ENCODE measurements at places on chromosomes 3 and 15.
A peak's percentile ranks its signal among the peaks of the same experiment; 100 is the strongest.

DNA sequence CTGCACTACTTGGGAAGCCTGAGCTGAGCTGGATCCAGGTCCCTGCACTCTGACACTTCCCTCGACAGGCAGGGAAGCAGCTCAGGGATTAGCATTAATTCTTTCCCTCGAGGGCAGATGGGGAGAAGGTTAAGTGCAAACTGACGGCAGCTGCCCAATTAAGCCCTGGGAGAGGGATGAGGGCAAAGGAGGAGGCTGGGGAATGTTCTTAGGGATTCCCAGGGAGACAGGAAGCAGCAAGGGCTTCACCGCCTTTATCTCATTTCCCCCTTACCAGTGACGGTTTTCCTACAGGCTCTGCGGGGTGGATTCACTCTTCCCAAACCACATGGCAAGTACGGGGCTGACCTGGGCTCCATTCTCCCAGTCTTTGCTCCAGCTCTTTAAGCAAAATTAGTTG is 519.0 kb upstream of the PROK2 start:
- no peak for DNase-seq

- DNase-seq: no peak
Measured at GRCh38 chr3:146625186-146625775, 20.1 kb upstream of the PLSCR5 start.

- DNase-seq: no peak
Measured at GRCh38 chr3:197856199-197856816, 65.3 kb downstream of the LRCH3 start.

DNA sequence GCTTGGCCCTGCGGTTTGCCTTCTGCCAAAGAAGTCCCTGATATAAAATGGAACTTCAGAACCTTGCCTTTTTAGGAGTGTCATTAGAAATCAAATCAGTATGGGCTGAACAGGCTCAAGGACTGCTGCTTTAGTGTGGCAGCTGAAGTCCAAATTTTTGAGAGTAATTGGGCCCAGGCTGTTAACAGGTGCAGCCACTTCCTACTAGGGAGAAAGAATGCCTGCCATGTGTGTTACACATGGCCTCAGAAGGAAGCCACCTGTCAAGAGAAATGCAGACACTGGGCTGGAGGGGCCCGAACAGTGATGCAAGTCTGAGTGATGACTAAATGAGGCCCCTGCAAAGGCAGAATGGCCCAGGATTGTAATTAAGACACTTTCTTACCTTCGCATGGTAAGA is 786.7 kb upstream of the CFAP20DC start:
- DNase-seq: no peak

DNA sequence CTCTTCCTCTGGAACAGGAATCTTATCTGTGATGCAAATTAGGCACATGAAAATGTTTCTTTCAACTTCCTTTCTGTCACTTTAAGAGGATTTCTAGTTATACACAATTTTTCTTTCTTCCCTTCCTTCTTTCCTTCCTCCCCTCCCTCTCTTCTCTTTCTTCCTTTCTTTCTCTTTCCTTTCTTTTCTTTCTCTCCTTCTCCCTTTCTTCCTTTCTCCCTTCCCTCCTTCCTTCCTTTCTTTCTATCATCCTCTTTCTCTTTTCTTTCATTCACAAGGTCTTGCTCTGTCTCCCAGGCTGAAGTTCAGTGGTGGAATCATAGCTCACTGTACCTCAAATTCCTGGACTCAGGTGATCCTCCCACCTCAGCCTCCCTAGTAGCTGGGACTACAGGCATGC is 18.0 kb upstream of the C2CD4B start:
- no peak for DNase-seq

GRCh38 chr3:58568572-58569286 is 8.5 kb downstream of the FAM107A start:
- peak; percentile 36 for DNase-seq

- DNase-seq: no peak
Measured at GRCh38 chr3:48747706-48748105, 30.7 kb upstream of the IP6K2 start.

DNA sequence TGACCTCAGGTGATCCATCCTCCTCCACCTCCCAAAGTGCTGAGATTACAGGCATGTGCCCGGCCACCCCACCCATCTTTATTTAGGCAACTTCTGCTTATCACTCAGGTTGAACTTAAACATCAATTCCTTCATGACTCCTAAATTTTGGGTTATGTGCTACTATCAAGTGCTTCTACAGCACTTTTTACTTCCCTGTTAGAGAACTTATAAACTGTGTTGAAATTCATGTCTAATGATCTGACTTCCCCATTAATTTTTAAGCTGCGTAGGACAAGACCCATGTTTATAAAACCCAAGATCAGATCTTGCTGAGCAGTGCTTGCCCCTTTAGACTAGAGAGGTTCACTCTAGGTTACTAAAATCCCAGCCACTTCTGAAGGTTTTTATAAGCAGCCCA is 266.2 kb upstream of the TPRG1 start:
- no peak for DNase-seq

GRCh38 chr3:171374260-171374659 is 85.9 kb downstream of the TNIK start:
- DNase-seq: no peak

GRCh38 chr3:88807491-88808105 is 299.8 kb upstream of the EPHA3 start:
- DNase-seq: no peak

GRCh38 chr3:62371720-62372591 is 1.4 kb downstream of the FEZF2 start:
- no peak for DNase-seq

GRCh38 chr3:156181509-156181908 is 61.1 kb downstream of the KCNAB1 start:
- no peak for DNase-seq

GRCh38 chr3:13594991-13595421 is 46.1 kb downstream of the FBLN2 start:
- no peak for DNase-seq

DNA sequence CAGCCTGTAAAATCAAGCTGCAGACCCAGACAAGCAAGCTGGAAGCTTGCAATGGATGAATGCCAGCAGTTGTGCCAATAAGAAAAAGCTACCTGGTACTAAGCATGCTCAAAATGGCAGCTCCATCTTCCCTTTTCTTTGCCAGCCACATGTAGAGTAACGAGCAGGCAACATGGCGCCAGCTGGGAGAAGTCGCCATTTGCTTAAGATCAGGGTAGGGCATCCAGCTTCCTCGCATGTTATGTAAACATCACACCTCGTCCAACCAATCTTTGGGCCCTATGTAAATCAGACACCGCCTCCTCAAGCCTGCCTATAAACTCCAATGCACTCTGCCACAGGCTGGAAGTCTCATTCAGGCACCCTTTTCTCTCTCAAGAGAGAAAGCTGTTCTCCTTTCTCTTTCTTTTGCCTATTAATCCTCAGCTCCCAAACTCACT is 973.9 kb downstream of the FHIT start:
- DNase-seq: no peak

DNA sequence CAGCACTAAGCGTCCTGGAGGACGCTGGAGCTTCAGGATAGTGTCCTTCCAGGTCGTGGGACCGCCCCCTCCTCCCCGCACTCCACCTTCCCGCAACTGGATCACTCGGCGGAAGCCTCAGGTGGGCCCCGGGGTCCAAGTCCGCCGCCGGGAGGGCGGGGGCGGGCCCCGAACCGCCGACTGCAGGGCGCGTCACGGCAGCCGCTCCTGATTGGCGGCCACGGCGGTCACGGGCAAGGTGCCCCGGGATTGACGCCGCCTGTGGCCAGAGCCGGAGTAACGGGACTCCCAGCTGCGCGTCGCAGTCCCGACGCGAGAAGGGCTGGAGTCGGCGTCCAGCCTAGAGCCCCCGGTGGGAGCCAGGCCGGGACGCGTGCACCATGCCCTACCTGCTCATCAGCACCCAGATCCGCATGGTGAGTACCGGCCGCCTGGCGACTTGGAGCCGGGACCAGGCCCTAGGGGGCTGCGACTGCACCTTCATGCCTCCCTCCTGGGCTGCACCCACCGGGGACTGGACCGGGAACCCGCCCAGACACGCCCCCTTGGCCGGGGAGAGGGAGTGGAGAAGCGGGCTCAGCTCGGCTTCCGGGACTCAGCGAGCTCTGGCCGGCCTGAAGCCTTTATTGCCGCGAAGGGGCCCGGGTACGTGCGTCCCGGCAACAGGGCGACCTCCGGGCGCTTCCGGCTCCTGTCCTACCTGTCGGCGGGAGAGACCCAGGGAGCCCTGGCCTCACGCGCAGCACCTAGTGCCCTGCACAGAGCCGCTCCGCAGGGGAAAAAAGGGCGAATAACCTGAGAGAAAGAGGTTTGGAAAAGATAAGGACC is at the start of gene GCHFR:
Gene GCHFR (plus strand): TSS at position 268 of the 828 bp plus-strand sequence. CDS start 113 bp downstream, at position 381.
- DNase-seq: peak; percentile 41

GRCh38 chr3:149342413-149343380 is 9.3 kb upstream of the TM4SF18 start:
- DNase-seq: no peak

DNA sequence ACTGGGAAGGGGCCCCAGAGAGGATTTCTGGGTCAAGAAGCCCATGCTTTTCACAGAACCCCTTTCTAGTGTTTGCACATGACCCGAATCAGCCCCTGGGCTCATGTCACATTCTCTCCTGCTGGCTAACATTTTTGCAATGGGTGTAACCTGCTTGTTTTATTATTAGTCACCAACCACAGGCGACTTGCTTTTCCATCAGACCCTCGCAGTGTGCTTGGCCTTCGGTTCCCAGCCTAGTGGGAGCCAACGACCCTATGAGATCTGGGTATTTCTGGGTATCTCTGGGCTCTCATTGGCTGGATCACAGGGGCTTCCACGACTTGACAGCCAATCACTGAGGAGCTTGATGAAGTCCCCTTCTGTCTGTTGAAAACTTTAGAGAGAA is 11.0 kb upstream of the FBLN2 start:
- DNase-seq: no peak

- no peak for DNase-seq
Measured at GRCh38 chr3:77648214-77648613, 608.3 kb downstream of the ROBO2 start.

DNA sequence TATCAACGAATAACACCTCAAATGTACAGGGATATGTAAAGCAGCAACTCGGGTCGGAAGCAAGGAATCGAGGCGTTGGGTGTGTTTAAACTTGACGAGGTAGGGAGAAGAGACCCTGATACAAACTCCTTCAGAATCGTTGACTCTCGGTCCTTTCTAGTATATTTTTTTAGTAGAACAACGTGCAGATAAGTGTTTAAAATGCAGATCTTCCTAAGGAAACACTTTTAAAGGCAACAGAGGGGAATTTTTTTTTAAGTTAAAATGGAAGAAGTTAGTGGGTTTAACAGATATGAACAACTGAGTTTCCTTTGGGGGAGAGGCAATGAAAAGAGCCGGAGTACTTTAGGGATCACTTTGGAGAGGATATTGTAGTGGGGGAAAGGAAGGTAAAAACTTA is 1.1 kb upstream of the KPNA4 start:
- DNase-seq: no peak

DNA sequence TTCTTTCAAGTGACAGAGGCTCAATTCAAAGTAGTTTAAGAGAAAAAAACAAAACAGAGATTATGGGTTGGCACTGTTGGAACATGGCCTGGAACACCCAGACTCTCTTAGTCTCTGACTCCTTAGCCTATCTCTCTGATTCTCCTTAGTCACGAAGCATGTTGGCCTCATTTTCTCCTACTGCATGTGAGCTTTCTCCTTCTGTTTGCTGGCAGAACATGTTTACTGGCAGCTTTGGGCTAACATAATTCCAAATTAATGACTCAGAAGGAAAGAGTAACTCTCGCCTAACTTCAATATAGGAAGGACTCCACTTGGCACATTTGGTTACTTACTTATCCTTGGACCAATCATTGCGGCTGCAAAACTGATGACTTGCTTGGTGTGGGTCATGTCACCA is 21.7 kb upstream of the CCDC39 start:
- no peak for DNase-seq

DNA sequence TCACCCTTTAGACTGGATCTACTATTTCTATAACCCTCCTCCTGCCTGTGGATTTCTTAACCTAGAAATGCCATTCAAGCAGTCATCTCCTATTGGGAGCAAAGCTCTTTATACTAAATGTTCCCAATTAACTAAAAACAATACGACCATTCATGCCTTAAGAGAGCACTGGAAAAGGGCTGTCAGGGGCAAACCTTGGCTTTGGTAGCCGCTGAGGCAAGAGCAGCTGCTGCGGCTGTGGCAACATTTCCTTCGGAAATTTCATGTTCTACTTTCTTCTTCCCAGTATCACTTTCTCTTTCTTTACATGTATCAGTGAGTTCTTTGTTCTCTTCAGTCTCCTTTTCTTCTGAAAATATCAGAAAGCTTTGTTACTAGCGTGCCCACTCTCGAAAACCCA is 56.3 kb upstream of the CSPG5 start:
- DNase-seq: no peak

- peak; percentile 27 for DNase-seq
Measured at GRCh38 chr3:36944012-36944640, 728 bp downstream of the TRANK1 start.

All from T-cell (primary cell).